ENCODE measurements at places on chromosomes 2 and 18. TPM values are rescaled to one million over a fixed set of nuclear protein-coding genes. Genes with fewer than 3 reads are reported as not detected.

FECH gene
- total RNA-seq: 43.3 TPM

GRCh38 chr2:137968477-137969417, 4.5 kb downstream of the HNMT start:
- DNase-seq: no peak

DNA sequence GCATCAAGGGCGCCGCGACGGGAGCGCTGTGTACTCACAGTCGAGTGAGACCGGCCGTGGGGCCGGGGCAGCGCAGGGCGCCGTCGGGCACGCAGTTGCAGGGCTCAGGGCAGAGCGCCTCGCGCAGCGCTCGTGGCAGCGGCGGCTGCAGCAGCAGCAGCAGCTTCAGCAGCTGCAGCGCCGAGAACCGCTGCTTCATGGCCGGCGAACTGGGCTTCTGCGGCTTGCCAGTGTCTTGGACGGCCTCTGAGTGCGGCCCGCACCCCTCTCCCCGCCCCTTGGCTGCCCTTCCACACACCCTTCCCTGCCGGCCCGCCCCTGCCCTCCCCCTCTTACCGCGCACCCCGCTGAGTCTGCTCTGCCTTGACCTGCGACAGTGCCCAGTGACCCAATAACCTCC, at the start of gene LHCGR:
Gene LHCGR (minus strand): TSS at position 252 of the 400 bp plus-strand sequence. CDS start 53 bp downstream, at position 199.
- DNase-seq: no peak

SERPINB11 gene
- 107 TPM for total RNA-seq

GRCh38 chr2:174350018-174350417, 15.3 kb downstream of the SP9 start:
- DNase-seq: no peak

- DNase-seq: no peak
Observed at GRCh38 chr2:105893011-105893995, 148.6 kb downstream of the NCK2 start.

DNA sequence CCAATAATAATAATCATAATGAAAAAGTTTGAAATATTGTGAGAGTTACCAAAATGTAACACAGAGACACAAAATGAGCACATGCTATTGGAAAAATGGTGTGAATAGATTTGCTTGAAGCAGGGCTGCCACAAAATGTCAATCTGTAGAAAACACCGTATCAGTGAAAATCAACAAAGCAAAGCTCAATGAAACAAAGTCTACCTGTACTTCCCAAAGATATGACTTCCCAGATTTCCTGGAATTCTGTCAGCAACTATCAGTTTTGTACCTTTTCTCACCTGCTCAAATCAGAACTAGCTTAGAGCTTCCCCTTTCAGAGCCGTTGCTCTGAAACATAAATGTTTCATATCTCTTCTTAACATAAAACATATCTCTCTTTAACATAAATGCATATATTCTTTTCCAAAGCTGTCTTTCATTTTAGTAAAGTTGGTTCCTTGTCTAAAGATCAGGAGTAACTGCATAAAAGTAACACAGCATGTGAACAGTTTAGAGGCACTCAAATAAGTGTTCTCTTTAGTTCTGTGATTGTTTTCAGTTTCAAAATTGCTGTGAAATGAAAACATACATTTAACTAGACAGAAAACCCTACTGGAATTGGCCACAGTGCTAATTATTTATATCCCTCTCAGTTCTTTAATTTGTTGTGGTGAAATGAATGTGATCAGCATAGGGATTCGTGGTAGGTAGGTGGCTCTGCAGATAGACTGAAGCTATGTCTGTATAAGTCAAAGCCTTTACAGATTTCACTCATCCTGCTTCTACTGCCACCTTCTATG, 262.5 kb downstream of the KCNJ3 start:
- DNase-seq: no peak

ANKRD23 gene
- 4.6 TPM for total RNA-seq
